ELF-1 (cell line): ENCODE measurements at places on chromosomes 16 and 17.
A peak's percentile ranks its signal among the peaks of the same experiment; 100 is the strongest.

DNA sequence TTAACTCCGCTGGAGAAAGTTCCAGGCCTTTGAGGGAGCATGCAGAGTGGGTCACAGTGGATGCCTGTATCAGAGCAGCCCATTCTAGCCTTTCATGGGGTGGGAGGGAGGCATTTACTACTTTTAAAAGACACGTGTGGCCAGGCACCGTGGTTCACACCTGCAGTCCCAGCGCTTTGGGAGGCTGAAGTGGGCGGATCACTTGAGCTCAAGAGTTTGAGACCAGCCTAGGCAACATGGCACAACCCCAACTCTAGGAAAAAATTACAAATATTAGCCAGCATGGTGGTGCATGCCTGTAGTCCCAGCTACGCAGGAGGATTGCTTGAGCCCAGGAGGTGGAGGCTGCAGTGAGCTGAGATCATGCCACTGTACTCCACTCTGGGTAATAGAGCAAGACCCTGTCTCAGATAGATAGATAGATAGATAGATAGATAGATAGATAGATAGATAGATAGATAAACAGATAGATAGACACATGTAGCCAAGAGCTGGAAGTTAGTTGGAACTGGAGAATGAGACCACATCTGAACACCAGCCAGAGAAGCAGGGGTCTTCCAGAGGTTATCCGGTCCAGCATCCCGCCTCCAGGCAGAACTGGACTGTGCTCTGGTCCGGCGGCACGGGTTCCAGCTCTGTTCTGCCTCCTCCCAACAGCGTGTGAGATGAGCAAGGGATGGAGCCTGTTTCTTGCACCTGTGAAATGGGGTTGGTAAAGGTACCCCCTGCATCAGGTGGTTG lies 3.6 kb downstream of the ADCY7 start:
- DNase-seq: no peak

DNA sequence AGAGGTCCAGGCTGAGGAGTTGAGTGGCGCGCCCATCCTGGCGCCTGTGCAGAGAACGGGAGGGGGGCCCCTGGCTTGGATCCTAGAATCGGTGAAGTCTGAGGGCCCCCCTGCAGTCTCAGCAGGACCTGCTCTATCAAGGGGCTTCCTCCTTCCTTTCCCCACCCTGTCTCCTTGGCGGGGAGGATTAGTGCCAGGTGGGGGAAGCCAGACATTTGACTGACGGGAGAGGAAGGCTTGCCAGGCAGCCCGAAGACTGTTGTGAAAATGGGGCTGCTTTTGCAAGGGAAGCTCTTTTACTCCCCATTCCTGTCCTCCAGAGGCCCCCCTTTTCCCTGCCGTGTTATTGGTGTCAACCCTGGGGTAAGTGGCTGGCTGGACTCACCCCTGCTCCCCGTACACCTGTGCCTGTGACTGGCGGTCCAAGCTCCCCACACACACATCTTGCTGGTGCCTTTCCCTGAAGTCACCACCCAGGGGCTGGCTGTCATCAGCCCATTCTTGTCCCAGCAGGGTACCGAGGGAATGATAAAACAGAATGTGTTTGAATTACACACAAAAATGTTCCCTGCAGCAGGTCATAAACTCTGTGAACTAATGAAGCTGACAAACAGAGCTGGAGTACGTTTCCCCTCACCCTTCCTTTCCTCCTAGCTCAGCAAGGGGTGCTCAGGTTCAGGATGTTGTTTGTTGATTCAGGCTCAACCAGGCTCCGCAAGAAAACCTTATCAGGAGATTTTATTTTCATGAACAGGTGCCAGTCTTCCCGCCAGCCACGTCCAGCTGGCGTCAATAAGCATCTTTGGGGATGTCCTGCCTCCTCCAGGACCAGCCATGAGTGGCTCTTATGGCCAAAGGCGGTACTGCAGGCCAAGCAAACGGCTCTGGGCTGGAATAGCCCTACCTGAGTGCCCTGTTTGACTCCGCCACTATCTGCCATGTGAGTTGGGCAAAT lies 4.4 kb upstream of the ARMC7 start:
- DNase-seq: peak; percentile 75

- no peak for DNase-seq
Measured at GRCh38 chr16:47016700-47017133, 43.2 kb upstream of the DNAJA2 start.

GRCh38 chr17:61340431-61341209 lies 59.0 kb upstream of the TBX2 start:
- no peak for DNase-seq

DNA sequence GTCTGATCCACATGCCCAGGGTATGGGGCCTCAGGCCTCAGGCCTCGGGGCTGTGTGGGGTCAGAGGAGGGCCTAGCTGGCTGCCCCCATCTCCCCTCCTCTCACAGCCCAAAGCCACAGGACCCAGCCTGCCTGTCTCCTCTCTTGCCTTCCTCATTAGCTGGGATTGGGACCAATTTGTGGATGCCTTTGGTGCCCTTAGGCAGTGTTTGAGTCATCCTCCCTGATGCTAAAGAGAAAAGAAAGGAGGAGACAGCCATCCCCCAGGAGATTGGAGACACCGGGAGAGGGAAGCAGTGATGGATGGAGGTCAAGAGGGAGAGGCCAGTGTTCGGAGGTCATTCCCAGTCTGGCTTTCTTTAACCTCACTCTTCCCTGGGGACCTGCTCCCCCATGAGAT lies 23.3 kb upstream of the NOG start:
- DNase-seq: peak; percentile 78

- DNase-seq: no peak
Measured at GRCh38 chr17:74786431-74787055, 10.4 kb upstream of the NAT9 start.

DNA sequence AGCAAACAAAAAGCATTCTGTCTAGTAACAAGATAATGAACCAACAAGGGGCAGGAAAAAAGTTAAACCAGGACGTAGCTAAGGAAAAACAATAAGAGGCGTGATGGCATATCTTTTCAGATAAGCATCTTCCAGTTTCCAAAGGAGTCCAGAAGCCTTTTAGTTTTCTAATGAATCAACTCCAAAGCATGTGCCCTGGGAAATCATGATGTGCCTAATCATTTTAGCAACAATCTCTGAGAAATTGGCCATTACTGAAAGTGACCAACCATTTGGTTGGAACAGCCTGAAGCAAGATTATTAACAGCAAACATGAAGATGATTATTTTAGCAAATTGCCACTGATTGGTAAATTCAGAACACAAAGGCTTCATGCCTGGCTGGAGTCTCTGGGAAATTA lies 440.9 kb upstream of the MAF start:
- no peak for DNase-seq

DNA sequence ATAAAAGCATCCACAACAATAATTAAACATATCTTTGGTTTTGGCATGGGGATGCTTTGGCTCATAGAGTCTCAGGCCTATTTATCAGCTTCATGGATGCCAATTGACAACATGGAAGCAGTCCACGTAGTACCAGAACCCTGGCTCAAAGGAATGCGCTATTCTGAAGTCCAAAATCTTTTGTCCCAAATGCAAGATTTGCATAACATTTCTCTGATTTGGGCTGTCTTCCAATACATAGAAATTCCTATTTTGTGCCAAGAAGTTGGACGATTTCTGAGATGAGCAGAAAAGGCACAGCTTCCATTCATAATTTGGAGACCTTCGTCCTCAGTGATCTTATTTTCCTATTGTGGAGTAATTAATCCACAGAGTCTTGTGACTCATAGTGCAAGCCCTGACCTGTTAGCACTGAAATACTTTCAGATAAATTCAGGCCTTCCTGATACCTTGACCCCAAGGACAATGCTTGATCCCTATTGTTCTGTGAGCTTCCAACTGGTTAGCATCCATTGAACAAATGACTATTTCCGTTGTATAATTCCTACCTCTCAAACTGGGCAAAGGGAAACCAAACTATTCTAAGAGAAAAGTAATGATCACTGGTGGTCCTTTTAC lies 78.4 kb upstream of the CDH11 start:
- DNase-seq: no peak

DNA sequence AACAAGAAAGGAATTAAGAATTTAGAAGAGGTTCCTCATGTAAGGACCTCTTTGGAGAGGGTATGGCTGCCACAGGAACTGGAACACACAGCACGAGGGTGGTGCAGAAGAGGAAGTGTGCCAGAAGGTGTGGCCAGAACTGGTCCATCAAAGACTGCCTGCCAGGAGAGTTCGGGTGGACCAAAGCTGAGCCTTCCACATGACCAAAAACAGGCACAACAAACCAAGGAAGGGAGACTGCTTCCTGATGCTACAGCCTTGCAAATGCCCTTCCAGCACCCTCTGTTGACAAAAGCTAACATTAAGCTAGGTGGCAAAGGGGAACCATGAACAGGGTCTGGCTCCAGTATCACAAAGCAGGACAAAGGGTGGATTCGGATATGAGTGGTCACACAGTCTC lies 125.8 kb upstream of the TMEM97 start:
- no peak for DNase-seq

DNA sequence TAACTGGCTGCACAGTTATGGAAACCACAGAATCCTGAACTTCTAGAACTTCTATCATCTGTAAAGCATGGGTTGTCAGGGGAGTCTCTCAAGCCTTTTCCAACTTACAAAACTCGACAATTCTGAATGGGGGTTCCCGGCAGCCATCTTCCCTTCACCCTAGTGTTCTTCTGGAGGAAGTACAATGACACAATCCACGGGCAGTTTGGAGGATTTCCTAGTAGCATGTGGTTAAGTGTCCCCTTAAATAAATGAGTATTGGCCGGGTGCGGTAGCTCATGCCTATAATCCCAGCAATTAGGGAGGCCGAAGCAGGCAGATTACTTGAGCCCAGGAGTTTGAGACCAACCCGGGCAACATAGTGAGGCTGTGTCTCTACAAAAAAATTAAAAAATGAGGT lies 2.1 kb downstream of the SLC16A6 start:
- DNase-seq: no peak

DNA sequence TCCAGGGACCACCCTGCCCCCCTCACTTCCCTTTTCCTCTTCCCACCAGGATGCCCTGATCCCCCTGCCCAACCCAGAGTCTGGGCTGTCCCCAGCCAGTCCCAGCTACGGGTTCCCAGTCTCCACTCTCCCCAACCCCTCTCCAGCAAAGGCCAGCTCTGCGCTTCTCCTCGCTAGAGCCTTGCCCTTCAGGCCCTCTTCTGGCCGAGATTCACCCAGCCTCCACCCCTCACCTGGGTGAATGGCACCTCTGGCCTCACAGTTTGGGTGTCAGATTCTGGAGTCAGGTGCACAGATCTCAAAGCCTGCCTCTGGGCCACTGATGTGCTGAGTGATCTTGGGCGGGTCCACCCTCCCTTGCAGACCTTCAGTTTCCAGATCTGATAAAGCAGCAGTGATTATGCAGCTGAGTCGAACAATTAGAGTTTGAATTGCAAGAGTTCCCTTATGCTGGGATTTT lies 185.6 kb upstream of the TNRC6C start:
- no peak for DNase-seq

DNA sequence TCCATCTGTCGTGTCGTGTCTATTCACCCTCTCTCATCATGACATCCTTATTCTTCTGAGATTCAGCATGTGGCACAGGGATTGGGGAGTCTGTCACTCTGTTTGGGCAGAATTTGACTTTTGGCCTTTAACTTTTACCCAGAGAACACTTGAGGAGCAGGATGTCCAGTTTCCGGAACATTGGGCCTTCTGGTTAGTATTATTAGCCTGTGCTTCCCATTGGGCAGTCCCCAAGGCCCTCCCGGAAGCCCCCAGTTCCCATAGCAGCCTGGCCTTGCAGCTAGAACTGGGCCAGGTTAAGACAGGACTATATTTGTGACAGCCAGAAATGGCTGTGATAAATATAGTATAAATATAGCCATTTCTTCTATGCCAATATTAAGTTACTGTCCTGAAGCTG lies 9.6 kb downstream of the SCN4A start:
- DNase-seq: no peak

DNA sequence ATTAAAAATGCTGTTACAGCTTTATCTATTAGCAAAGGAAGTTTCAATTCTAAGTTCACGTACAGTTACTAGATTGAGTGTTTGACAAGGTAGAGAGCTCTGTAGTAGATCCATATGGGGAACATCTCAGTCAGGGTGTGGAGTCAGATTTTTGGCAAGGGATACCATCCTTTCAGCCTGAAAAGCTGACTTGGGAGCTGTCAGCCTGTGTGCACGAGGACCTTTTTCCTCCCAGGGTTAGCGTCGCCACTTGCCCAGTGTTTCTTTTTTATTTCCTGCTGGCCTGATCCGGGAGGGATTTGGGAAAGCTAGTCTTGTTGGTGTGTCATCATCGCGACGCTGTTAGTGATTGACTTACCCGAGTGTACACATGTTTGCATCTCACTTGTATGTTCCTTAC lies 29.5 kb downstream of the WWOX start:
- DNase-seq: no peak

GRCh38 chr17:7176841-7177190 lies 2.4 kb downstream of the ASGR1 start:
- no peak for DNase-seq

DNA sequence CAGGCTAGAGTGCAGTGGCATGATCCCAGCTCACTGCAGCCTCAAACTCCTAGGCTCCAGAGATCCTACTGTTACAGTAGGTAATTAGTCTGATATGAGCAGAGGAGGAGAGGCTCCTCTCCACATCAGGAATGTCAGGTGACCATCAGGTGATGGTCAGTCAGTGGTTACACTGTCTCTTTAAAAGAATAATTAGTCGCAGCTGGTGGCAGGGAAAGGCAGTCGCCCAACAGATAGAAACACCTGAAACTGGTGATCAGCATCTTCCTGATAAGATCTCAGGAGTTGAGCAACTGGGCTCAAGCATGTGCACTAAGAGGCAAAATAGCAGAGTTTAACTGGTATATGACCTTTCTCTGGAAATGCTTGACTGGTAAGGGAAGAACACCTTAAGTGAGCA lies 21.5 kb upstream of the ABCA5 start:
- peak; percentile 23 for DNase-seq

DNA sequence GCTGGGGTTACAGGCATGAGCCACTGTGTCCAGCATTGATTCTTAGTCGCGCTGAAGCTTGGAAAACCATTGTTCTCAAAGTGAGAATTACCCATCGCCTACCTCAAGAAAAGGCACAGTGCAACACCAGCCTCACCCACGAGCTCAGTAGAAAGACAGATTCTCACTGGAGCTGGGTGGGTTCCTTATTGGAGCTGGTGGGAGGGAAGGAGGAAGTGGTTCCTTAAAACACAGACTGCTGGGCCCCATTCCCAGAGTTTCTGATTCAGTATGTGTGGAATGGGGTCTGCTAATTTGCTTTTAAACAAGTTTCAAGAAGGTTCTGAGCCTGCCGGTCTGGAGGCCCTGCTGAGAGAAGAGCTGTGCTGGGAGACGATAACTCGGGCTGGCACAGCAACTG lies 264.7 kb downstream of the ENGASE start:
- no peak for DNase-seq

- DNase-seq: no peak
Measured at GRCh38 chr16:29913514-29913913, 12.5 kb downstream of the KCTD13 start.

DNA sequence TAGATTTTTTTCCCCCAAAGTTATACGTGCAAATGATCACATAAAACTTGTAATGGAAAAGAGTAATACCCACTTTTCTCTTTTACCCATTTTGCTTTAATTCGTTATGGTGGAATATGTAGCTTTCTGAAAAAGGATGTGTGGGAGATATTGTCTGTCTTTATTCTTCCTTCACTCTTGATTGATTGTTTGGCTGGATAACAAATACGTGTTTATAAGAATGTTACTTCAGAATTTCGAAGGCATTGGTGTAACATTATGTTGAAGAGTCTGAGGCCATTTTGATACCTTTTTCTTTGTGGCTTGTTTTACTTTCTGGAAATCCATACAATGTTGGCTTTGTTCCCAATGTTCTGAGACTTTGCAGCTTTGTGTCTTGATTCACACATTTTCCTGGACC lies 71.4 kb downstream of the BCAS3 start:
- no peak for DNase-seq

- DNase-seq: no peak
Measured at GRCh38 chr17:10266296-10266876, 68.0 kb upstream of the GAS7 start.
